C1 segment of cervical spinal cord (tissue), 14 donors: ENCODE measurements at places on chromosomes 2 and 18.
A peak's percentile ranks its signal among the peaks of the same experiment; 100 is the strongest.

GRCh38 chr2:241947876-241948275 lies 78.3 kb downstream of the RTP5 start:
- no peak for DNase-seq

- no peak for DNase-seq
These were observed 36.1 kb downstream of the HDLBP start for GRCh38 chr2:241279413-241279812.

- DNase-seq = no peak
These were observed 27.2 kb downstream of the XPO1 start for GRCh38 chr2:61510674-61511671.

DNA sequence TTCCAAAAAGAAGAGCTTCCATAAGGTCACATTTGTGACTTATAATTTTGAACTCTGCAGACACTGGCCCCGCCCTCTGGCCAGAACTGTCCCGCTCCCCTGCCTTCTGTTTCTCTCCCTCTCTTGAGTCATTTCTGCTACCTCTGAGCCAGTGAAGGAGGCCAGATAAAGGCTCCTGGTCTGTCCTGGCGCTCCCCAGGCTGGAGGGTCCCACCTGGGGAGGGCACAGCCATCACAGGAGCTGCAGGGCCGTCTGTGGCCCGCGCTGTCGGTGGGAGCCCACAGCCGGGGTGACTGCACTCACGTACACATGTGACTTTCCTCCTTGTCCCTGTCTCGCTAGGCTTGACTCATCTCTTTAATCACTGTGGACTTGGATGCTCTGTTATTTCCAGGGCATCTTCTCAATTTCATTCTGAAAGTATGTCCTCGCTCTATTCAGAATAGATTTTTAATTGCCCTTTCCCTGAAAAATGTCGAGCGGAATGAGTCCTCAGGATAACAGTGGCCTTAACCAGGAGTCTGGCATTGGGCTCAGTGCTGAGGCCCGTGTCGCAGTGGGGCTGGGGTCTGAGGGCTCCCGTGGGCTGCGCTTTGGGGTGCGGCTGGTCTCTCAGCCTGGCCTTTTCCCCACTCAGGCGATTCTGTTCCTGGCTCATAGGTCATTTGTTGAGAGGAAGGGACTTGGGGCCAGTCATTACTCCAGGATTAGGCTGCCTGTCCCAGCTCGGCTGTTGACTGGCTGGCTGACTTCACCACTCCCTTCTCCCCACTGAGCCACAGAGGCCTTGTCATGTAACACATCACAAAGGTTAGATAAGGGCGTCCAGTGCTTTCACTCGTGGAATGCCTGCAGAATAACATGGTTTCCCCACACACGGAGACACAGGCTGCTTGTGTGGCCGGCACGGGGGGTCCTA lies 34.5 kb downstream of the KLHL29 start:
- no peak for DNase-seq

DNA sequence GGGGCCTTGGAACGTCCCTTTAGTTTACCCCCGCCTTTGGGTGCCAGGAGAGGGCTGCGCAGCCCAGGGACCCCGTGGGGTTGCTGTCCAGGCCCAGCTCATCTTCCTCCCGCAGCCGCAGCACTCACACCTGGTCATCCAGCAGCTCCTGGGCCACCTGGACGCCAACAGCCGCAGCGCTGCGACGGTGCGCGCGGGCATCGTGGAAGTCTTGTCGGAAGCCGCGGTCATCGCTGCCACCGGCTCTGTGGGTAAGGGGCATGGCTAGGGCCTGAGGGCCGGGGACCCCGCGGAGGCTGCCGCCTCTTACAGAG lies 37.2 kb downstream of the POMC start:
- DNase-seq = no peak

GRCh38 chr2:74535440-74535965 lies 5.8 kb downstream of the HTRA2 start:
- DNase-seq = no peak

DNA sequence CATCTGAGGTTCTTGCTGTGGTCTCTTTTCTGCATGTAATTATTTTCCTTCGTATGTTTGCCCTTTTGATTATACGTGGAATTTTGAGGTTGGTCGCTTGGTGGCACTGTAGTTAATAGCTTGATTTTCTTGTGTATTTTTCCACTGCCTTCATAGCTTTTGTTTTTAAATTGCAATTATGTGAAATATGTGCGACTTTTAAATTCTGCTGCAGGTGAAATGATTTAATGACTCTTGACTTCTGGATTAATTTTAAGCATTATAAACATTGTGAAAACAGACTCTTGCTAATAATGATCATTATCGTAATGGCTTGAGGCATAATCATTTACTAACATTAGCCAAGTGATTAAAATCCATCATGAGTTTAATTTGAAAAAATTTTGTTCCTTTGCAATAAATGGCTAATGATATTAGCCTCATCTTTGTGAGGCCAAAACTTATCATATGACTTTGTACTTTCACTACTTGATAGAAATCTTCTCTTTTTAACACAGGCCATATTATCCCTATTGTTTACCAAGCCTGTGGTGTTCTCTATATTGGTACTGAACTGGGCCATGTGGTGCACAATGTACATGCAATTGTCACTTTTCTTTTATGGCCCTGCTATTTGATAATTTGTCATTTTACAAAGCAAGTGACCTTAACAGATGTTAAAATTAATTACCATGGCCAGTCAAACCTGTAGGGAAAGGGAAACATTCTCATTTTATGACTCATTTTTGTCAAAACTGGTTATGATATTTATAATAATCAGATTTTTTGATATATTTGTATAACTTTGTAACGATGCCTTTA lies 62.8 kb upstream of the NEUROD1 start:
- peak; percentile 7 for DNase-seq

DNA sequence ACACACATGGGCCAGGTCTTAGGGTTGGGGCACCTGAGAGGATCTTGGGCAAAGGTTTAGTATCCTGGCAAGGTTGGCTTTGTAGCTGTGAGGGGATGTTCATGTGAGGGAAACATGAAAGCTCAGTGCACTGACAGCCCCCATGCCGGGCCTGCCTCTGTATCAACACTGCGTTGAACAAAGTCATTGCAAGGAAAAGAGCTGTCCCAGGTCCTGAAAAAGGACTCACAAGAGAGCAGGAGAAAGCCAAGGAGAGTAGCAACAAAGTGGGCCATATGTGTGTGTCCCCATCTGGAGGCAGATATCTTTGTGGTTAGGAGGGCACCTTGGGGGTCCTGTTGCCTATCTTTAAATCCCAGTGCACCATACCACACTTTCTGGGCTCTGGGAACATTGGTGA lies 237.8 kb upstream of the THSD7B start:
- no peak for DNase-seq

GRCh38 chr18:933082-933481 lies 28.4 kb downstream of the ADCYAP1 start:
- DNase-seq = no peak

GRCh38 chr2:28469304-28469703 lies 26.6 kb upstream of the PLB1 start:
- DNase-seq = no peak

DNA sequence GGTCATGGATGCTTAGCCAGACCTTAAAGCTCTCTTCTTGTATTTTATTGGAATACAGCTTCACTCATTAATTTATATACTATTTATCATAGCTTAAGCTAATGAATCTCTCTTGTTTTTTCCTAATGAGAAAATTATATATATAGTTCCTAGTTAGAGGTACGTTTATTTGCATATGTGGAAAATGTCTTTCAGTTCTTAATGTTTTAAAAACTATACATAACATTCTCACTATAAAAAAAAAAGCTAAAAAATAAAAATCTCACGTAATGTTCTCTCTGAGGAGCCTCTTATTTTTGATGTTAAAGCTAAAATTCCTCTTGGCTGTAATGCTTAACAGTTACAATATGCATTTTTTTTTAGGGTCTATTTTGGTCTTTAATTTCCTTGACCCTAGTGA lies 16.6 kb downstream of the UGP2 start:
- DNase-seq = no peak

GRCh38 chr2:131042148-131042775 lies 51.0 kb downstream of the FAM168B start:
- DNase-seq = no peak

DNA sequence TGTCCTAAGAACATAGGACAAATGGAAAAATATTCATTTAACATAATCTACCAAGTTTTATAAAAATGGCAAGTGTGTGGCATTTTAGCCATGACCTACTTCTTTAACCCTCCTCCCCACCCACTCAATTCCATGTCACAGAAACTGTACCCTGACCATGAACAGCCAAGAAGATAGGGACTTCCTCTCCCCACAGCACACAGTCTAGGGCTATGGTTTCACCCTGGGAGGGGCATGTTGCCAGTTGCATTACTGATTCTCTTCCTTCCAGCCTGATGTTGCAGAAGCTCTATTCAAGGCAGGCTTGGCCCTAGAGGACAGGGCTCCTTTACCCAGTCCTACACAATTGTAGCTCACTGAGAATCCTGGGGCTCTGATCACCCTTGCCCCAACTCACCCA lies 153.6 kb upstream of the KLF7 start:
- no peak for DNase-seq

- DNase-seq = no peak
These were observed 18.7 kb upstream of the IHH start for GRCh38 chr2:219079417-219079816.

GRCh38 chr2:226338825-226339224 lies 460.8 kb downstream of the IRS1 start:
- DNase-seq = no peak

DNA sequence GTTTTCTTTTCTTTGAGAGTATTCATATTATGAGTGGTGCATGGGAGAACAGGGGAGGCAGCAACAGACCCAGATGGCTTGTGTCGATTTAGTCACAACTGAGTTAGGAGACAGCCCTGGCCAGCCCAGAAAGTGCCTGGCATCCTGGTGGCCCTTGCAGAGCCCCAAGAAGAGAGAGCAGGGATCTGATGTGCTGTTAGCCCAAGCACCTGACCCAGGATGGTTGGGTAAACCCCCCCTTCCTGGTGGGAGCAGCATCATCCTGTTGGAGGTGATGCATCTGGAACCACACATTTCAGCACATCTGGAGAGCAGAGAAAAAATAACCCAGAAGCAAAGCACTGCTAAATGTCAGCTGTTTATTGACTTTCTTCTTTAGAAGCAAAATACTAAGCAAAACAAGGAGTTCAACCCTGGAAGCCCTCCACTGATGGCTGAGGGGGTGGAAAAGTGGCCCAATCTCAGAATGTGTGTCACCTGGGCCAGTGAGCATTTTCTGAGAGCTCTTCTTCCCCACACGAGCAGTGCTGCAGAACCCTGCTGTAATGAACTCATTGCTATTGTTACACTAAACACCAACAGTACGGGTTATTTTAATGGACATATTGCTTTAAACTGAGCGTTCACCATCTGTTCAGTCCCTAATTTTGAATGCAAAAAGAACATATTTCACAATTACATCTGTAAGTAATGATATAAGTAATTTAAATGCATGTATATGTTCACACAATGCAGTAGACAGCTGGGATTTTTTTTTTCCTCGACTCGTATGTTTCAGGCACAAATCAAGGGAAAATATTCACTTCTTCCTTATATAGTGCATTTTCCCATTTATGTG lies 100.6 kb upstream of the SMIM21 start:
- no peak for DNase-seq

DNA sequence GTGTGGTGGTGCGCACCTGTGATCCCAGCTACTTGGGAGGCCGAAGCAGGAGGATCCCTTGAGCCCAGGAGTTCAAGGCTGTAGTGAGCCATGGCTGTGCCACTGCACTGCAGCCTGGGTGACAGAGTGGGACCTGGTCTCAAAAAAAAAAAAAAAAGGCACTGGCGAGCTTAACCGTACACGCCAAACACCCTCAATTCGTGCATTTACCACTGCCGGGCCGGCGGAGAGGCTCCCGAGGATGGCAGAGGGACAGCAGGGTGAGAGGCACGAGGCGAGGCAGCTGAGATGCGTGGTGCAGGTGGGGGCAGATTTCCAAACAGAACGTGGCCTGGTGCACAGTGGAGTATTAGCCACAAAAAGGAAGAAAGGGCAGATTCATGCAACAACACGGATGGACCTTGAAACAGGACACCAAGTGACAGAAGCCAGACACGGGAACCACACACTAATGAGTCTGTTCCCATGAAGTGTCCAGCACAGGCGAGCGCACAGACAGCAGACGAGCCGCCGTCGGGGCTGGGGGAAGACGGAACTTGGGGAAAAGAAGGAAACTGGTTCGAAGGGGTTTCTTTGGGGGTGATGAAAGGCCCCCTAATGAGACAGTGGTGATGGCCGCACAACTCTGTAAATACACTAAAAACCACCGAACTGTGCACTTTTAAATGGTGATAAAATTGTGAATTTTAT lies 27.4 kb downstream of the SLC66A2 start:
- no peak for DNase-seq

DNA sequence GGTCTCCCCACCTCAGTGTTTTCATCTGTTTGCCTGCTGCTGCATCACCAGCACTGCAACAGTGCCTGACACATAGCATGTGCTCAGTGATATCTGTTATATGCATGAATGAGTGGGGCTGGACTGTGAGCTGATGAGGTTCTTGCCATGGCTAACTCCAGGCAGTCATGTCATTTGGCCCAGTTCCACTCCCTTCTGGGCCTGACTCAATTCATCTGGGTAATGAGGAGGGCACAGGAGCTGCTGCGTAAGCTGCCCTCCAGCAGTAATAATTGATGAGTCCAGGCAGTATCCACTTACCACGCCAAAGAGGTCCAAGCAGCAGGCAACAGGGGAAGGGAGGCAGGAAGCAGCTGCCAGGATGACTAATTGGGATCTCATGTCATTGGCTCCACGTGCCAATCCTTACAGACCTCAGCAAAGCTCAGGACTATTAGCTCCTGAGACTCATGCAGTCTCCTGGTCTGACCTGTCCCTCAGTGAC lies 34.1 kb upstream of the MAT2A start:
- DNase-seq = no peak

DNA sequence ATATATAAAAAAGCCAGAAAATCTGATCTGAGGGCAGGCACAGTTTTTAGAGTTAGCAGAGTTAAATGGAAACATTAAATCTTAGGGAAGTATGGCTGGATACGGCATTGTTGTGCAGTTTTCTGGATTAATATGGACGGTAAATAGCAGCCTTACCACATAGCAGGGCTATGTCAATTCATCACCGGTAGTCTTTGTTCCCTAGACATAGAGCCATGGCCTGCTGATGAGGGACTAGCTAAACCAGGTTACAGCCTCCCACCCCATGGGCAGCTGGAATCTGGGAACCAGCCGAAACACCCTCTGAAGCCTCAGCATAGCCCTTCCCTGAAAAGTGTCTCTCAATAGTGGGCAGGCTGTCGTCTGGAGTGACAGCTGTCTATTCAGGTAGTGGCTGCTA lies 32.4 kb downstream of the CDCA7 start:
- DNase-seq = no peak
